ENCODE measurements at places on chromosomes 6 and 20.
A peak's percentile ranks its signal among the peaks of the same experiment; 100 is the strongest.

DNA sequence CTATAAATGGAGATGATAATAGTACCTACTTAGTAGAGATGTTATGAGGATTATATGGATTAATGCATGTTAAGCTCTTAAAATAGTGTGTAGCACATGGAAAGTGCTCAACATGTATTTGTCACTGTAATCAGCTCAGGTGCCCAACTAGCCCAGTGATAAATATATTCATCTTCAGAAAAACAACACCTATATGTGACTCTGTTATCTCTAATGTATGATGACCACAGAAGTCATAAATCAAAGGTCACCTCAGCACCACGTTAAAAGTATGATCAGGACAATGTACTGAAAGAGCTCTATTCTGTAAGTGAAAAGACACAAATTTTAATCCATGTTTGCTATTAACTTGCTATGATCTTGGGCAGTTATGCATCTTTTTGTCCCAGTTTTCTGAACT, 36.8 kb upstream of the TENT5A start:
- DNase-seq, result no peak

DNA sequence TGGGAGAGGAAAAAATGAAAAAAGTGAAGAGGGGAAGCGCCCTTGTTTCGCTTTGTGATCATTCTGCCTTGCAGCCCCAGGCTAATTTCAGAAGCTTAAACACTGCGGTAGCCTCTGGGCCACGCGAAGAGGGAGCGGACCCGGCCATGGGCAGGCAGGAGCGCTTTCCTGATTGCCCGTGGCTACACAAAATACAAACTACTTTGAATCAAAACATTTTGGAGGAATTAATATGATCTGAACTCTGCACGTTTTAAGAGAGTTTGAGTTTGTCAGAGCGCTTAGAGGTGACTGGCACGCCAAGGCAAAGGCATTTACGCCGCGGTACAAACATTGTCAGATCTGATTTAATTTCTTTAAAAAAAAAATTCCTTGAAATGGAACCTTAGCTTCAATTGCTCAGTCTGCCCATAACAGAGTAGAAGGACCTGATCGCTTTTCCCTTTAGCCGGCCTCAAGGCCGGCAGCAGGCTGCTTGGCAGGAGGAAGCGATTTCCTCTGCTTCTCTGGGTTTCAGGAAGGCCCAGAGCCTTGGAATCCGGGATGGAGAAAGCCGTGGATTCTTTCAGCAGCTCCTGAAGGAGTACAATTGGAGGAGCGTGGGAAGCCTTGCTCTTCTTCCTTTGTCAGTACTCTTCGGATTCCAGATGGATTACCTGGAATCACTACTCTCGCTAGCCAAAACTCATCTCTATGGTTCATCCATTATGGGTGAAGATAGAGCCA, 9.7 kb downstream of the TFAP2D start:
- no peak for DNase-seq

- peak; percentile 60 for DNase-seq
Observed at GRCh38 chr6:40308533-40309306, 278.4 kb downstream of the LRFN2 start.

GRCh38 chr20:62662422-62662821, 20.1 kb downstream of the SLCO4A1 start:
- DNase-seq, result no peak

DNA sequence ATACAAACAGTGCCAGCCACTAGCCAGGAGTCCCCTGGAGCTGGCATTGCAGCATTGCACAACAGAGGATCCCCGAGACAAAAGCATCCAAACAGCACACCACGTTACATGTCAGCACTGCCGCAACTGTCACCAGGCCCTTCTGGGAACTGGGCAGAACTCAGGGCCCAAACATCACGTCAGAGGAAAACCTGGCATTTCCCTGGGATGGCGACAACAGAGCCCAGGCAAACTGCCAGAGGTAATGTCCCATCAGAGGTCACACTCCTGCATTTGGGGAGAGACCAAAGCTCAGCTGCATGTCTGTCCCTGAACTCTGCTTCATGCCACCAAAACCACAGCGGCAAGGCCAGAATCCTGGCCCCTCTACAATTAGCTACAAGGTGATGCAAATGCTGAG, 36.3 kb downstream of the PPP1R3G start:
- no peak for DNase-seq

DNA sequence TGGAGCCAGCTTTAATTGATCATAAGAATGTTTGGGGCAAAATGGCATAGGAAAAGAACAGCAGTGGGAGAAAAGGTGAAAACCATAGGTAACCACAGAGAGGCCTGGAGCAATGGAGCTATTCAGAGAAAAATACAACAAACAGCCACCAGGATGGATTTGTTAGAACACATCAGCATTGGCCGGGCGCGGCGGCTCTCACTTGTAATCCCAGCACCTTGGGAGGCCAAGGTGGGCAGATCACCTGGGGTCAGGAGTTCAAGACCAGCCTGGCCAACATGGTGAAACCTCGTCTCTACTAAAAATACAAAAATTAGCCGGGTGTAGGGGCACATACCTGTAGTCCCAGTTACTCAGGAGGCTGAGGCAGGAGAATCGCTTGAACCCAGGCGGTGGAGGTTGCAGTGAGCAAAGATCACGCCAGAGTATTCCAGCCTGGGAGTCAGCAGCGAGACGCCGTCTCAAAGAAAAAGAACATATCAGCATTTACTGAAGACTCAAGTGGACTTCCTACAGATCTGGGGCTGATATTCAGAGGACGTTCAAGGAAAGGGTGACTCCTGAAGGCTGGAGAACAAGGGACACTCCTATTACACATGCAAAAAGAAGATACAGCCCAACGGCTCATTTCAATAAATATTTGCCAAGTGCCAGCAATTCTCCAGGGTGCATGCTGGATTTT, 20.2 kb downstream of the SNHG17 start:
- DNase-seq, result no peak

DNA sequence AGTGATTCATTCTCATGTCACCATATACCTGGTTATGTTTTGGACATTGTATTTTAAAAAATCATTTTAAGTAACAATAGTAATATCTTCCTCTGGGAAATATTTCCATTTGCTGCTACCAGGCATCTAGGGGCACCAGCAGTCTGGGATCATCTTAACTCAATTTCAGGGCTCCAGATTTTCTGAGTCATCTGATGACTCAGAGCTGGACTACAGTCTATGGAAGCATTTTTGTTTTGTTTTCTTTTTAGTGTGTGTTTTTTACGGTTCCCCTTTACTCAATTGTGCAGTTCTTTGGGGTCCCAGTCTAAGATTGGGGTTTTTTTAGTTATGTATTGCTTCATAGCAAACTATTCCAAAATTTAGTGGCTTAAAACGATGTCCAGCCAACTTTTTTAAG, 5.7 kb upstream of the FKBP5 start:
- no peak for DNase-seq

DNA sequence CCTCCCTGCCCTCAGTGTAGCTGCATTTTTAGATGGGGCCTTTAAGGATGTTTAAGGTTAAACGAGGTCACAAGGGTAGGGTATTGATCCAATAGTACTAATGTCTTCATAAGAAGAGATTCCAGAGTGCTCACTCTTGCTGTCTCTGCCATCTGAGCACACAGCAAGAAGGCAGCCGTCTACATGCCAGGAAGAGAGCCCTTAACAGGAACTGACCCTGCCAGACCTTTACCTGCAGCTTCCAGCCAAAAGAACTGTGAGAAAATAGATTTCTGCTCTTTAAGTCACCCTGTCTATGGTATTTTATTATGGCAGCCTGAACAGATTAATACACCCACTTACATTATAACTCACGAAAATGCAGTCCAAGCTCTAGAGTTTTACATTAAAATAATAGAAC, 685.3 kb upstream of the MARCKS start:
- no peak for DNase-seq

DNA sequence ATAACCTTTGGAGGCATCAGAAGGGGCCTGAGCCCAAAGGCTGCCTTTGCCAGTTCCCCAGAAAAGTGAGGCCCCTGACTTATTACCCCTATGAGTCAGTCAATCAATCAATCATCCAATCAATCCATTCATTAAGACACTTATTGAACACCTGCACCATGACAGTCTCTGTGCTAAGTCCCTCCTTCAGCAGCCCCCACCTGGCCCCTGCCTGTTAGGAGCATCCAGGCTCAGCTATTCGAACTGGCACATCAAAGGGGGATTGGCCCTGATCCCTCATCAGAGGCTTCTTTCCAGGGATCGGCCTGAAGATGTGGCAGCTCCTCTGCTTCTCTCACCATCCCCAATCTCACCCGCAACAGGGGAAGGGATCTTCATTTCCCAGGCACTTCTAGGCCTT, 27.7 kb upstream of the VEGFA start:
- no peak for DNase-seq

GRCh38 chr6:25192590-25193459, 86.3 kb upstream of the CARMIL1 start:
- no peak for DNase-seq

DNA sequence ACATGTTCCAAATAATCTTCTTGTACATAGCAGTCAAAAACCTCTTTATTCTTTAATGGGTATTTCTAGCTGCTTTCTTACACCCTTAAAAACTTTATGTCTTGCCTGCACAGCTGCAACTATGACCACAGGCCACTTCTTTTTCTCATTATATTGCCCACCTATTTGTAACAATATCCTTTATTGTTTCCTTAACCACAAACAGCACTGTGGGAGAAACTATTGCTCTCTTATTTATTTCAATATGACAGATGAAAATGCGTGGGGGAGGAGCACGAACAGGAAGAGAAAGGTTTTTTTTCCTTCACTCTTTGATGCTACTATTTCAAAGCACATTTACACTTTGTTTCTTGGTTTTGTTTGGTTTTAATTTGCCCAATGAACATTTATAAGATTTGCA, 253.5 kb downstream of the GJA1 start:
- no peak for DNase-seq

DNA sequence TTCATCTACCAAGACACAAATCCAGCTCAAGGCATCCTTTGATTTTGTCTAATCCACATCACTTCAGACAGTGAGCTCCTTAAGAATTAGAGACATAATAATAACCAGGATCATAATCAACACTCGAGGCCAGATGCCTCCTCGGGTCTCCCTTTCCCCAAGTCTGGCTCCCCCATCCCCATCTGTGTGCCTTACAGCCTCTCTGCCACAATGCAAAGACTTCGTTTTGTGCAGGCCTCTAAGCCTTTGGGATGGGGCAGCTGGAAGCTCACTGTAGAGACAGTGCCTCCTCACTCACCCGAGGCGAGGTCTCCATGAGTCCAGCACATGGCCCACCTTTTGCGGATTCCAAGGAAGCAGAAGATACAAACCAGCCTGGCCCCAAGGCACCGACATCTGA, 30.3 kb downstream of the LRFN2 start:
- DNase-seq, result no peak

DNA sequence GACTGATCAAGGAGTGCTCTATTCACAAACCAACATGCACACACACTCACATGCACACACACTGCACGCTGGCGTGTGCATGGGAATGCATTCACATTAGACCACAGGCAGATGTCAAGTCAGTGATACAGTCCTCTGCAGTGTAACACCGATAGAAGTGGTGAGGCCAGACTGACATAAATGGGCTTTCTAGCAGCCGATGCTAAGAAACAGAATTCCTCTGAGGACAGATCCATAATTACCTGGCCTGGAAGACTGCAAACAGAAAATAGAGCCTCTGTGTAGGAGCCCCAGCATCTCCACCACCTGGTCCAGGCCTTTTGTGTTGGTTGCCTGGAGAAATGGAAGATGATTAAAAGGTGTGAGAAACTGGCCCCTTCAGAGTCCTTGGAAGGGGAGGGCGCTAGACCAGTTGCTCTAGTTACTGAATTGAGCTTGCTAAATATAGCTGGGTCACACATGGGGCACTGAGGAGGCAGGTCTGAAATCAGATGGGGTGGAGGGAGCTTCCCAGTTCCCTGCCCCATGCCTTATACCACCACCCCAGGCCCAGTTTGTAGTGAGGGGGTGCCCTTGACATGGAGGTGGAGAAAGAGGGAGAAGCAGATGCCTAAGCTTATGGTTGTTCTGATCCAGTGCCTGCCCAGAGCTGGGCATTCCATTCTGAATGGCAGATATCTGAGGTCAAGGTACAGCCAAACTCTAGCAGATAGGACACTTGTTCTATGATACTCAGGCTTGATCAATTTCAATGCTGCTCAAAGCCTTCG, 233.8 kb downstream of the LRFN2 start:
- DNase-seq, result no peak

DNA sequence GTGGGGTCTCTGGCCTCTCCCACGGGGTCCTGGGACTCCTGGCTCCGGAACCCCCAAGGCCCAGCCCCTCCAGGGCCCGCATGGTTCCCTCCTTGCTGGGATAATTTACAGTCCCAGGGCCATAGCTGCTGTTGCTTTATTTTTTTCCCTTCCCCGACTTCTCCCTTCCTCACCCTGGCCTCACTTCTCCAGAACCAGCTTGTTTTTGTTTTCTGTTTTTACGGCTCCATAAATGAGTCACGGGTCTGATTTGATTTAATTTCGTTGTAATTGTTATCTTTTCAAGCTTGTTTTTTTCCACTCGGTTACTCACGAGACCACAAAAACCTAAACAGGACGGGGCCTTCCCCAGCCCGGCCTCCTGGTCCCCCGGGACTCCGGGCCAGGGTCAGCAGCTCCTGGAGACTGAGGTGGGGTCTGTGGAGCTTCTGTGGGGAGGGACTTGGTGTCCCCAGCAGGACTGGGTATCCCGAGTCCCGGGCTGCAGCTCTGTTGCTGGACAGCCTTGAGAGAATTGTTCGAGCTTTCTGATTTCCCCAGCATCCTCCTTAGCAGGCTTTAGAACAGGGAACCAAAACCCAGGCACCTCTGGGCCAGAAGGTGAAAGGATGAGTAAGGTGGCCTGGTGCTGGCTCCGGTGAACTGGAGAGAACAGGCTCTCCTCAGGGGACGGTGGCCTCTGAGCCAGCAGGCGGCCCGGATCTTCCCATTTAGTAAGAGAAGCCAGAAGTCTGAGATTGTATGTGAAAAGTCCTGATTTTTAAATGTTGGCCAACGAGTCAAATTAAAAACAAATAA, 94.9 kb downstream of the CEBPB start:
- DNase-seq, result no peak

GRCh38 chr6:20718705-20719653, 184.7 kb downstream of the CDKAL1 start:
- DNase-seq, result no peak

- no peak for DNase-seq
Observed at GRCh38 chr20:59184880-59185447, 21.3 kb downstream of the ZNF831 start.

GRCh38 chr6:139519571-139520031, 145.2 kb upstream of the CITED2 start:
- no peak for DNase-seq

DNA sequence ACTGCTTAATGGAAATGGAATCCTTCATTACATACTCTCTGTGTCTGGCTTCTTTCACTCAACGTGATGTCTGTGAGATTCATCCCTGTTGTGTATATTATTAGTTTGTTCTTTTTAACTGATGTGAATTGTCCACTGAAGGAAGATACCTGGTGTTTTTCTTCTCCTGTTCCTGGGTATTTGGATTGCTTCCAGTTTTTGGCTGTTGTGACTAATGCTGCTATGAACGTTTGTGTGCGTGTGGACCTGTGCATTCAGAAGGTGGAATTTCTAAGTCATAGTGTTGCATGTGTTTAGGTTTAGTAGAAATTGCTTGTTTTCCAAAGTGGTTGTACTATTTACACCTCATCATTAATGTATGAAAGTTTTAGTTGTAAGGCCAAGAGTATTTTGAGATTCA, 3.8 kb downstream of the TULP4 start:
- no peak for DNase-seq
